ENCODE measurements at places on chromosomes 5 and 9.
A peak's percentile ranks its signal among the peaks of the same experiment; 100 is the strongest.

GRCh38 chr9:21402386-21403251 lies 6.3 kb upstream of the IFNA8 start:
- no peak for DNase-seq

- DNase-seq = peak; percentile 42
Observed at GRCh38 chr5:72556351-72557166, 49.3 kb upstream of the ZNF366 start.

DNA sequence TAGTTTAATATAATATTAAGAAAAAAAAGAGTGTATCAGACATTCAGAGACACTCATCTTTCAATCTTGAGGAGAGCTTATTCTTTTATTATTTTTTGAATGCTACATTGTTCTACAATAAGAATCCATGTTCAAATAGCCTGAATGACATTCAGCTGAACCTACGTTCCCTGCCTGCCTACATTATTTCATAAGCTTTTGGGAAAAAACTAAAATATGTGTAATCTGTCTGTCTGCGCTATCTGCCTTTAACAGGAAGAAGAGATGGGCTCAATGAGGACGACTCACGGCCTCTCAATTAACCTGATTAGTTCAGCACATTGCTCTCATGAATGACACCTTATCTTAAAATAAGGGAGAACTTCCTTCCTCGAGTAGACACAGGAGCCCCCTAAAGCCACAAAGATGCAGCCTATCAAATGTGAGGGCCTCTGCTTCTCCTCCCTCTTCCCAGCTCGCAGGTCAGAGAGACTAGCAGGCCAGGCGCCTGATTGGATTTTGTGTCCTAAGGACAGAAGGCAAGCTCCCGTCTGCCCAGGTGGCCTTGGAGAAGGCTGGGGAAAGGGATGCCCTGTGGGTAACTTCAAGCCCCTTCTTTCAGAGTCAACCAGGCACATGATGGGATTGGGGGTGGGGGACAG lies 37.8 kb downstream of the EBF1 start:
- no peak for DNase-seq

DNA sequence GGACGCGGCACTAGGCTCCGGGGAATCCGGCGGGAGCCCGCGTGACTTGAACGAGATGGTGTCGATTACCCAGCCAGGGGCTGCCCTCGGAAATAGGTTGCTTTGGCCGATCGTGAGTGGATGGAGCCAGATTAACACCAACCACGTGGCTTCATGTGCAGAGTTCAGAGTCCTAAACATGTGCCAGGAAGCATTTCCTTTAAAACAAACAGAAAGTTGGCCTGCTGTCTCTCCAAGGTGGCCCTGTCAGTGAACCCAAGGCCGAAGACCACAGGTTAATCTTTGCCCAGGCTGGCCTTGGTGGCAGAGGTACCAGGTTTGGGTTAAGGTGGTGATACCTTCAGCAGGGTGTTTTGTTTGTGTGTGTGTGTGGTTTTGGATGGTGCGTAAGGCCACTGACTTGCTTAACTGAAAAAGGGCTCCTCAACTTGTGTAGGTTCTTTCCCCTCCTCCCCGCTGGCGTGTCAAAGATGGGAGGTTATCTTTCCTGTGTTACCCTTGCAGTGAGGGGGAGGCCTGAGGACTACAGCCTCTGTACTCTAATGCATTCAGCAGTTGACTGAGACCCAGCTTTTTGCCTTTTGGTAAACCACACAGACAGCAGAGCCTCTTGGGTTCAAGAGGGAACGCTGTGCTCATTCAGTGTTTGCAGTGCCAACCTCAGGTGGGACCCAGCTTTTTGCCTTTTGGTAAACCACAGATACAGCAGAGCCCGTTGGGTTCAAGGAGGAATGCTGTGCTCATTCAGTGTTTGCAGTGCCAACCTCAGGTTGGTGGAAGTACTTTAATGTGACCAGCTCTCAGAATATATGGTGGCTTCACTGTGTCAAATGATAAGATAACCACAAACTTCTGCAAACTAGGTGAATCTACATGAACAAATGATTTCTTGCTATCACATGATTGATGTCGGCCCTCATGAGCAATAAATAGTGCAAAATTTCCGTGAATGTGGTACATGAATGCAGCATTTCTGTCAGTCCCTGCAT lies 1.4 kb downstream of the IQGAP2 start:
- no peak for DNase-seq

GRCh38 chr5:88660947-88661805 lies 221.8 kb downstream of the MEF2C start:
- peak; percentile 76 for DNase-seq

- DNase-seq = no peak
Observed at GRCh38 chr5:87924436-87924835, 344.2 kb downstream of the TMEM161B start.

- no peak for DNase-seq
Observed at GRCh38 chr5:179131886-179132585, 71.9 kb downstream of the ZNF354C start.

DNA sequence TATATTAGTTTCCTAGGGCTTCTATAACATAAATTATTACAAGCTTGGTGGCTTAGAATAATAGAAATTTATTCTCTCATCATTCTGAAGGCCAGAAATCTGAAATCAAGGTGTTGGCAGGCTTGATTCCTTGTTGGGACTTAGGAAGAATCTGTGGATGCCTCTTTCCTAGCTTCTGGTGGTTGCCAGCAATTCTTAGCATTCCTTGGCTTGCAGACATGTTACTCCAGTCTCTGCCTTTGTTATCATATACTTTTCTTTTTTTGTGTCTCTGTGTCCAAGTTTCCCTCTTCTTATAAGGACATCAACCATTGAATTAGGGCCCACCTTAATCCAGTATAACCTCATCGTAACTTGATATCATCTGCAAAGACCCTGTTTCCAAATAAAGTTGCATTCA lies 31.4 kb downstream of the CTNNA1 start:
- no peak for DNase-seq

DNA sequence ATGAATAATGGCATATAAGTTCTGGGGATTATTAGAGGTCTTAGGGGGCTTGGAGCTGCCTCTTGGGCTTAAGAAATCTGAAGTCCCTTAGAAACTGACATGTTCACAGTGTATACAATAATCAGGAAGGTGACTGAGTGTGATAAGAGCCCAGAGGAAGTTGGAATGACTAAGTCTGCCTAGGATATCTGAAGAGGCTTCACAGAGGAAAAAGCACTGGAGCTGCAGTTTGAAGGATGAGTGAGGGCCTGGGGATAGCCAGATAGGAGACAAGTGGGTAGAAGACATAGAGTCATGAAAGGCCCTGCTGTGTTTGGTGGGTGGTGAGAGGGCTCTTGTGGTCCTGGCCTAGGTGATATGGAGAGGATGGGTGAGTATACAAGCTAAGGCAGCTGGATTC lies 8.8 kb downstream of the NEUROG1 start:
- DNase-seq = no peak

DNA sequence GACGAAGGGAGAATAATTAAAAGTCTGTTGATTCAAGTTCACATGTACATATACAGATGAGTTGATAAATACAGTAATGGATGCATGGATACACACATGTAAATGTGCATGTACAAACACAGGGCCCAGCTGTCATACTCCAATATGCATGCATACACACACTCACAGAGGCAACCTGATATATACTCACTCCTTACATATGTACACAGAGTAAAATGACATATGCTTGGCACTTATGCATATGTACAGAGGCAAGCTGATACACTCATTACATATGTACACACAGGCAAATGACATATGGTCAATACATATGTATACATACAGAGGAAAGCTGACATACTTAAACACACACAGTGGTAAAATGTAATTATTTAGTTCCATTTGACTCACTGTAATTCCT lies 7.2 kb upstream of the TMEFF1 start:
- DNase-seq = no peak

DNA sequence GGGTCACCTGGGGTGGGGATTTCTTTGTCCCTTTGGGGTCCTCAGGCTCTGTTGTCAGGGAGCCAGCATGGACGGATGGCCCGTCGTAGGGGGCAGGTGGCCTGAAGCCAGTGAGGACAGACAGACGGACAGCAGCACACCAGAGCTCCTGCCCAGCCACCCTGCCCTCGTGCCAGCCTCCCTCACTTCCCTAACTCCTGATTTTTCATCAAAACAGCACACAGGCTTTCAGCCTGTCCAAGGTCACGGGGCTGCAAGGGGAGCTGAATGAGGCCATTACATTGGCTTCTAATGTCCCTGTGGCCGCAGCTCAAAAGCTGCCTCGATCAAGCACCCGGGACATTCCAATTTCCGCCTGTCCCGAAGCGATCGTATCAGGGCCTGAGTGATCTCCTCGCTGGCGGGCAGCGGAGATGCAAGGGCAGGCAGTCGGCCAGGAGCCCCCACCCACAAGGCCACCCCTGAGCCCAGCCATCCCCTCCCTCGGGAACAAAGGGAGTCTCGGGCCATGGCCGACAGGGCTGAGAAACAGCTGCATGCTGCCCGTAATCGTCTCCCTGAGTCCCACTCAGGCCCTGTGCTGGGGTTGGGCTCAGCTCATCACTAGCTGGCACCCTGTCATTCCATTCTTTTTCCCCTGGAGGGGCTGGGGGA lies 50.5 kb upstream of the RNU6ATAC start:
- DNase-seq = no peak

DNA sequence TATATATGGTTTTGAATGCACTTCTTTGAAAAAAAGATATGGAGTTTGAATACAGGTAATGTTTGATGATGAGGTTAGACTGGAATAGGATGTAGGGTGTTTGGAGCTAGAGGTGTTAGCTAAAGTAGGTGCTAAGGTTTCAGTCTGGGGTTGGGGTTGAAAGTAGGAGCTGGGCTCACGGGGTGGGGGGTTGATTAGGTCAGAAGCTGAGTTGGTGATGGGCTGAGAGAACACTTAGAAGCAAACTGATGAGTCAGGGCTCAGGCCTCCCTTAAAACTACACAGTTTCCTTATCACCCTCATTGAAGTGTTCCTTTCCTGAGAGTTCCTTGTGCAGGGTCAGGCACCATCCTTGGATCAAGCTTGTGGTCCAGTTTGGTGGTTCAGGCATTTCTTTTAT lies 308.8 kb upstream of the ADAMTS16 start:
- no peak for DNase-seq

DNA sequence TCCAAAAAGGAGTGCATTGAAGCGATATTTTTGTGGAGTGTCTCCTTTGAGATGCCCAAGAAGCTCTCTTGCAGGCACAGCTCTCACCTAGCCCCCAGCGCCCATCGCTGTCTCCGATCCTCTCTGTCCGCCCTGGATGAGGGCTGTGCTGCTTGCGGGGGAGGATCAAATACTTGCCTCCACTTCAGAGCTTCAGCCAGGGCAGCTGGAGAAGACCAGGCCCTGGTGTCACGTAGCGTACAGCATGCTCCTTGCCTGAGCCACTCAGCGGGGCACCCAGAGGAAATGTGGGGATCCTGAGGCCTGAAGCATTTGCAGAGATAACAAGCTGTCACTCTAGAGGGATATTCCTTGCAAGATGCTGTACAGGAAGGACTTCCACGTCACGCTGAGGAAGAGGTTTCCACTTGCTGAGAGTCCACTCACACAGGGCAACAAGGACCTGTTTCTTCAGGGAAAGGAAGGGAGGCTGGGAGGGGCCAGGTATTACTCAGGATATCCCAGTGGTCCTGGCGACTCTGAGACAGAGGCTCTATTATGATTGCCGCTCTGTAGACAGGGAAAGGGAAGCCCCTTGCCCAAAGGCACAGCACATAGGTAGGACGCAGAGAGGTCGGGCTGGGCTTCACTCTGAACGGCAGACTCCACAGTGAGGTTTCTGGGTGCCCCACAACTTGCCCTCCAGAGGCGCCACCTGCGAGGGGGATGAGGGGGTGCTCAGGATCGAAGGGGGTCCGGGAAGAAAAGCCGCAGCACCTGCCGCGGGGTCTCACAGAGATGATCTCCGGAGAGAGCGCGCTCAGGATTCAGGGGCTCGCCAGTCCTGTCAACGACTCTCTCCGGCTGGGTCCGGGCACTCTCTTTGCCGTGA lies 64.0 kb downstream of the CRB2 start:
- no peak for DNase-seq

DNA sequence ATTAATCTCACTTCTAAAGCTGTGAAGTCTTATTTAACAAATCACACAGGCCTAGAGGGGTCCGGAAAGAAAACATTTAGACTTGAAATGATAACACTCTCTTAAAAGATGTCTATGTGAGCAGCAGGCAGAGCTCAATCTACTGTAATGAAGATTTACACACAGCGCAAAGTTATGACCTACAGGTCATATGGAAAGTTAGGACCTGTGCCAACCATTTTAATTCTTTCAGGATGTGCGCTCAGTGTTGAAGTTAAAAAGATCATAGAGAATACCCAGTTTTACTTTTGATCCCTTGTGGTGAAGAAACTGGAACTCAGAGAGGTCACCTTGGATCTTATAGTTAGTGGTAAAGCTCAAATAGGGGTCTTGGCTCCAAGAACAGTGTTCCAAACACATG lies 3.1 kb upstream of the CREBRF start:
- no peak for DNase-seq

GRCh38 chr5:36029914-36030313 lies 36.8 kb downstream of the UGT3A2 start:
- DNase-seq = no peak

DNA sequence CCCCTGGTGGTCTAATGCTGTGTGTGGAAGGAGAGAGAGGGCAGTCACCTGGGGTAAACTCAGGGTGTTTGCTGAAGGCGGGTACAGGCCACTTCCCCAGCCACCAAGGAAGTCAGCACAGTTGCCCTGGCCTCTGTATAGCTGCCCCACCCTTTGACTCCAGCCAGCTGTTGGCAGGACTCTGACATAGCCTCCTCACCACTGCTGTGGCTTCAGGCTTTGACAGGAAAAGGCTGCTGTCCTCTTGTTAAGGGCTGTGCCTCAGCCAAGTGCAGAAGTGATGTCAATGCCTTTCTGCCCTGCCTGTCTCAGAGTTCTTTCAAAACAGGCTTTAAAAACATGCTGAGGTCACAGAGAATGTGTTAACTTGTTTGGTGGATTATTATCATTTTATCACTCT lies 487.2 kb upstream of the KLF4 start:
- no peak for DNase-seq

GRCh38 chr5:218457-219291 lies 554 bp downstream of the SDHA start:
- no peak for DNase-seq

DNA sequence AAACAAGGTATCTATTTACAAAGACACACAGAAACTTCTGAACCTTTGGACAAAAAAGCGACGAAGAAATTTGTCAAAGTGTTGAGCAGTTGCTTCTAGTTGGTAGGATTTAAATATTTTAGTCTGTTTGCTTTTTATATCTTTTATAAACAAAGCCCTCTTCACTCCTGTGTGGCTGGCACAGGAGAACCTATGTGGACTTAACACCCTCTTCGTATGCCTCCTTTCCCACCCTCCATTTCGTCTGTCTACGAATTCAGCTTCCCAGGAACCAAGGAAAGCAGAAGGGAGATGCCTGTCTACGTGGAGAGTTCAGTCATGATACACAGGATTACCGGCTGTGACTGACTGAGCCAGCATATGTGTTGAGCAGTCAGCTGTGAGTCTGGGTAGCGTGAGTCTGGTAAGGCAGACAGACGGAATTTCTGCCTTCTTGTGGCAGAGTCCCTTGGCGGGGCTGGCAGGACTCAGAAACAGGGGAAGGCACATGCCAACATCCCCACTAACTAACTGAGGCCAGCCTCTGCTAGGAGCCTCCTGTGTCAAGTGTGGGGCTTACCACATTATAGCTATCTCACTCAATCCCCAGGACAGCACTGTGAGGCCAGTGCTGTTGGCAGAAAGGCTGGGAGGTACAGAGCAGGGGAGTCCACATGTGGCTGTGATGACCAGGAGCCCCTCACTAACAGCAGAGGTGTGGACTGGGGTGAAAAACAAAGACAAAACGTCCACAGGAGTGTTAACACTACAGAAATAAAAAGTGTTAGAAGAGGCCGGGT lies 13.9 kb upstream of the ZFP62 start:
- no peak for DNase-seq
